ENCODE measurements at places on chromosomes 2 and 18.

- DNase-seq, result no peak
Measured at GRCh38 chr2:228446734-228447133, 265.2 kb upstream of the SPHKAP start.

GRCh38 chr2:58065248-58065647, 18.6 kb downstream of the VRK2 start:
- DNase-seq, result no peak

DNA sequence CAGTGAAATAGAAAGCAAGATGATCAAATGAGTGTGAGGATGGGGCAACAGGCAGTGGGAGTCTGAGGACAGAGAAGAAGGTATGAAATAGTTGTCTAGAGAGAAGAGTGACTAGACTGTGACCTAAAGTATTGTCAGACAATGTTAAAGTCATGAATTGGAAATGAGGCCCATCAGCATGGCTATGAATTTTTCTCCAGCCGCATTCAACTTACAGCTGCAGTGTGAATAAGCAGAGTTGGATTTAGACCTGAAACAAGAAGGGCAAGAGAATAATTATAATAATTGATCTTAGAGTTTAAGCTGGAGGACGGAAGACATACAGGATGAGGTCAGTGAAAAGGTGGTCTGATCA, 4.2 kb upstream of the TSPYL6 start:
- DNase-seq, result no peak

DNA sequence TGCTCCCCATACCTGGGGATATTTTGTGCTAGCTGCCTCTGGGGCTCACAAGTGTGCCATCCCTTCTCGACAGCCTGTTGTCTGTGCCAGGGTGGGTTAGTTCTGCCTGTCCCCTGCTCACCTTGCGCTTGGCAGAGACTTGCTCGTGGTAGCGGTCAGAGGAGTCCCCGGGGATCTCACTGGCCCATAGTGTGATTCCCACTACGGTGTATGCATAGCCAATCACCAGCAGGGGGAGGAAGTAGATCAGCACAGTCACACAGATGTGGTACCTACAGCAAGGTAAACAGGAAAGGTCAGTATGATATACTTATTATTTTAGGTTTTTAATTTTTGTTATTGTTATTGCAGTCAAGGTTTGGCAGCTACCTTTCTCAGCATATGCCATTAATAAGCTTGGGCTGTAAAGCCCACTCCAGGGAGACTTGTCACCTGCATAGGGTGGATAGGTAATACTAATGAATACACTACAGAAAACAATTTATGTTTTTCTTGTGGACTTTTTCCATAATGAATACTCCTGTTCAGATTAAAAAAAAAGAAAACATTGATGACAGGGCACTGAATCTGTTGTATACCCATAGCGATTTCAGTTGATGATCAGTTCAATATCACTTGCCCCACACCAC, 95.2 kb downstream of the POLE4 start:
- peak; percentile 10 for DNase-seq

DNA sequence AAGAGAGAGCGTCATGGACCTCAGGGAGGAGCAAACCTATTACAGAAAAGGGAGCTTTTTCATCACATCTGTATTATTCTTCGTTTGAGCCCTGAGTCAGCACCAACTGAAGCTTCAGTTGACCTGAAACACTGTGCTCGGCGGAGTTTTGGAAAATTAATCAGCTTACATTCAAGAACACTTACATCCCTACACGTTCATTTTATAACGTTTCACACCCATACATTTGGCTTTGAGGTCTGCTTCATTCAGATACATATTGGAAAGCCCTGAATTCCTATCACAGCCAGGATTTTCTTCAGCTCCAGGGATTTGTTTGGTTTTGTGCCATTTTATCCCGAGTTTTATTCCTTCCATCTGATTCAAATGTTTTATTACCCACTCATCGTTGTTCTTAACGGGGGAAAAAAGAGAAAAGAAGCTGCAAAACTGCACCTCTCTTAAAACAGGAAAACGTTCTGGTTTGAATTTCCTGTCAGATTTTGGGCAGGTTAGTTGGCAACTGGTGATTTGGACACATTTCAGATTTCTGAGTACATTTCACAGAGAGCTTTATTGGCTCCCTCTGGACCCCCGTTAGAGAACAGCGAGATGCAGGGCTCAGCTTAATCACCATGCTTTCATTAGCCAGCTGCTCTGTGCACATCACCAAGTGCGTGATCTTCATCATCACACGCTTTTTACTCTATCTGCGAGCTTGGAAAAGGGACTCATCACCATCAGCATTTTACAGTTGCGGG, 88.8 kb downstream of the CDC42EP3 start:
- DNase-seq, result peak; percentile 24

GRCh38 chr2:99552529-99552928, 62.7 kb upstream of the REV1 start:
- no peak for DNase-seq

- DNase-seq, result peak; percentile 33
Measured at GRCh38 chr2:69054431-69054830, 41.5 kb downstream of the ANTXR1 start.

GRCh38 chr2:86556508-86556907, 6.7 kb downstream of the CHMP3 start:
- DNase-seq, result no peak

DNA sequence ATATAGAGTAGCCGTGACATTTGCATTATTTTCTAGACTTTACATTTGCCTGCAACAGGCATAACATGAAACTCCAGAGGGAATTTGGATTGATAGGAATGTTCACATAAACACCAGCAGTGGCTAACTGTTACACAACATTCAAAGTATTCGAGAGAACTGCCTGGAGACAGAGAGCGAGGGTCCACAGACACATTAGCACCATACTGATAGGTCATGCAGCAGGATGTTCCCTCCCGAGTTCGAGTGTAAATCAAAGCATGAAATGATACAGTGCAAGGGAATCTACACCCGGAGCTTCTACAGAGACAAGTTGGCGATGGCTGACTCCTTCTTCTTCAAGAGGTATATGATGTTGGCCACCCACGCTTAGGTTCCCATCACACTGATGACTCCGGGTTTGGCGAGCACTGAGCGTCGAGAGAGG, 89.5 kb downstream of the COL6A3 start:
- no peak for DNase-seq

DNA sequence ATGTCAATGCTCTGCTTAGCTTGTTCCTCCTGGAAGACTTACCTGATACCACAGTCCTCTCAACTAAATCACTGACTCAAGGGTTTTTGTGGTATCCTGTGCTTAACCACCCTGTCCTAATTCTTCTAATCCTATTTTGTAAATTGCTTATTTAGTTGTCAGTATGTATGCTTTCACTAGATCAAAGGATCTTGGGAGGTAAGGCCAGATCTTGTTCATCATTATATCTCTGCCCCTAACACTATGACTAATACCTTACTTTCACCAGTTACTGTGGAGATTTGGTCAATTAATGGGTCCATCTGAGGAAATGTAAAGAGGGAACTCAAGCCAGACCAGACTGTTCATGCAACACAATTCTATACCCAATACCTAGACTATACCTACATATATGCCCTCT, 203.2 kb downstream of the GULP1 start:
- no peak for DNase-seq

Measured in activated CD8-positive, alpha-beta T cell treated with anti-CD3 and anti-CD28 coated beads for 36 hours (primary cell).